ENCODE measurements at places on chromosomes 3 and 15.

- no peak for DNase-seq
Measured at GRCh38 chr3:33030802-33031201, 66.1 kb downstream of the GLB1 start.

- DNase-seq: no peak
Measured at GRCh38 chr3:182837855-182838454, 44.7 kb downstream of the ATP11B start.

- DNase-seq: no peak
Measured at GRCh38 chr3:107236655-107237337, 140.4 kb upstream of the CCDC54 start.

GRCh38 chr3:14834807-14835466, 16.2 kb downstream of the FGD5 start:
- no peak for DNase-seq

DNA sequence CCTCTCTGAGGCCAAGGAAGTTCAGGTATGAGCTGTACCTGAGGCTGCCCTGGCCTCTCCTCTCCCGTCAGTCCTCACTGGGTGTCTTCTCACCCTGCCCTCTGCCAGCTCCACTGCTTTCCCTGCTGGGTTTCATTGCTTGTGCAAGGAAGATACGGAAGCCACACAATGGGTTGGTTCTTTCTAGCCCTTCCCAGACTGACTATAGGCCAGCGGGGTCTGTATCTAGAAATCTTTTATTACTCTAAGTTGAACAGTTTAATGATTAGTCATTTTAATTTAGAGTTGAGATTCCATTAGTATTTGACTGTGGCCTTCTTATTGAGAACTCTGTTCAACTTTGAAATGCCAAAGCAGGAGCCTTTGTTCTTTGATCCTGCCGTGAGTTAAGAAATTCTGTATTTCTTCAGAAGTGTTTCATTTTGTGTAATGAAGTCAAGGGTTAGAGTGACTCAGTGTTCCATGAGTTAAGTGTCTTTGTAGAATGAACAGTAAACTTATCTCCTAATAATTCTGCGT, 16.2 kb downstream of the C3orf62 start:
- DNase-seq: no peak

DNA sequence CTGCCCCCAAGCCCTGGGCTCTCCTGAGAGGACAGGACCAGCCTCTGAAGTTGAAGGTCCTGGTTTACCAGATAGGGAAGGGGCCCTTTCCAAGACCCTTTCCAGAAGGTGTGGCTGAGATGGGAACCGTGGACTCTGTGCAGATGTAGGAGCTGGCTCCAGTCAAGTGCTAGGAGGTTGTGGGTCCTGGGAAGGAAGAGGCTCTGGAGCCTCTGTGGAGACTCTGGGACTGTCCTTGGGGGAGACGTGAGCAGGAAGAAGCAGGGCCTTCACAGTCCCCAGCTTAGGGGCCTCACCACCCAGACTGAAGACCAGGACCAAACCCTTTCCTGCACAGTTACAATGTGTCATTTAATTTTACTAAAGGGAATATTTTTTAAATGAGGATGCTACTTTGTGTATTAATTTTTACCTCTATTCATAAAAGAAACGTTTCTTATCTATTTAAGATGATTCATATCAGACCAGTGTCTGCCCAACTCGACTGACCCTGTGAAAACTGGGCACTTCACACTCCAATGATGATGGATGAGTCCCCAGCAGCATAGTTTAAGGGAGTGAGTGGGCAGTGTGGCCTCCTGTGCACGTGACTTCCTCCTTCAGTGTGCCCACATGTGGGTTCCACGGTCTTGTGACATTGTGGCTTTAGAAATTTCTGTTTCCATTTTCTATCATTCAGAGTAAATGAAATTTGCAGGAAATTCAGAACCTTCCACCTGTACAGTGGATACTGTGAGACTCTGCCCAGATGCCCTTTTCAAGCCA, 10.9 kb downstream of the CCR5AS start:
- no peak for DNase-seq

GRCh38 chr3:117798221-117798620, 1088.6 kb downstream of the TUSC7 start:
- DNase-seq: no peak

DNA sequence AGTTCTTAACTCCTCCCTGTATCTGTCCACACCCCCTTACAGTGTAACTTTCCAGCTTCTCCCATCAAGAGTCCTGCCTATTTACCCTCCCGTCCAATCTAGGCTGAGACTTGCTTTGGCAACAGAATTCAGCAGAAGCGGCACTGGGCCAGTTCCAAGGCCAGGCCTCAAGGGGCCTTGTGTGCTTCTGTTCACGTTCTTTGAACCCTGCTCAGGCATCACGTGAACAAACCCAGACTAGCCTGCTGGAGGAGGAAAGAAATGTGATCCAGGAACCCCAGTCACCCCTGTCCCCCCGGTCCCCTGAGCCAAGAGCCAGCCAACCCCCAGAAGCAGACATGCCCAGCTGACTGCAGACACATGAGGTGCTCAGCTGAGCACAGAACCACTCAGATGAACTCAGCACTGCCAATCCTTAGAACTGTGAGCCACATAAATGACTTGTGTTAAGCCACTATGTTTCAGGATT, 76.1 kb upstream of the DCLK3 start:
- no peak for DNase-seq

DNA sequence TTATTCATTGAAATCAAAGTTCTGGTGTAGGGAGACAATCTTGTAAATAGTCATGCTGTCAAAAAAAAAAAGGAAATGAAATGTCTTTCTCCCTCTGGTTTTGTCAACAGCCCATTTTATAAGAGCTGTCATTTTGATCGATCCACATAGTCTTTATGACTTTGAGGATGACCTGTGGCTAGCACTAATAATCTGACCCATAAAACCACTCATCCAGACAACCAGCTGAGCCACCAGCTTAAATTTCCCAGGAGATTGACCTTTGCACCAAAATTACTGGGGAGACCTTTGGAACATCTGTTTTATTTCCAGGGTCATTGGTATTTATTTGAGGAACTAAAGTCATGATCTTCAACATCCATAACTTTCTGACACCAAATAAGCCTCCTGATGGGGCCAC, 98.5 kb upstream of the MME start:
- DNase-seq: no peak

- DNase-seq: no peak
Measured at GRCh38 chr3:56137415-56137814, 330.9 kb downstream of the ERC2 start.

- no peak for DNase-seq
Measured at GRCh38 chr3:140559546-140559945, 118.3 kb upstream of the TRIM42 start.

Measured in stimulated activated CD8-positive, alpha-beta memory T cell treated with anti-CD3 and anti-CD28 coated beads, Interleukin-15, amount 100 ng/mL, for 1 hour (primary cell).